ENCODE measurements at places on chromosomes 7 and 10.
A peak's percentile ranks its signal among the peaks of the same experiment; 100 is the strongest.

DNA sequence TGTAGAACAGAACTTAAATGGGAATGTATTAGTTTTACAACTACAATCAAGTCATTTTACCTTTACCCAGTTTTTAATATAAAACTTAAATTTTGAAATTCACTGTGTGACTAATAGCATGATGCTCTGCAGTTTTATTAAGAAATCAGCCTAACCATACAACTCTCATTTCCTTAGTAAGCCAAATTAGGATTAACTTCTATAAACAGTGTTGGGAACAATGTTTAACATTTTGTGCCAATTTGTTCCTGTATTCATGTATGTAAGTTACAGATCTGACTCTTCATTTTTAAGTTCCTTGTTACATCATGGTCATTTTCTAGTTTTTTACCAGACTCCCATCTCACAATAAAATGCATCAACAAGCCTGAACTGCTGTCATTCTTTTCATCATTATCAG is 209.8 kb downstream of the ZEB1 start:
- DNase-seq = no peak

GRCh38 chr7:4720225-4720624 is 38.1 kb downstream of the FOXK1 start:
- DNase-seq = no peak

GRCh38 chr7:113731571-113731970 is 187.2 kb downstream of the PPP1R3A start:
- DNase-seq = no peak

DNA sequence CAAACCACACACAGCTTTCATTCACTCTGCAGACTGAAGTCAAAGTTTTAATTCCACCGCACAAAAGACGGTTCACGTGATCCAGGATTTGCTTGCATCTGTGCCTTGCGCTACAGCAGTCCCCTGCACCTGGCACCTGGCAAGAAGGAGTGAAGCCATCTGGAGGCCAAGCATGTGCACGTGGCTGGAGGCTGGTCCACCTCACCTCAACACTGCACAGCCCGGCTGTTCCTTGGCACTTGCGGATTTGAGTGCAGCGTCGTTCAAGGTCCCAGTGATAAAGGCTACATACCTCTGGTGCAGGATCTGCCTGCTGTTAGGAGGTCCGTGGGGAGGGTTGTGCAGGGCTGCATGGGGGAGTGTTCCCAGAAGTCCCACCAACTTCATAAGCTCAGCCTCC is 248.5 kb upstream of the GRB10 start:
- DNase-seq = no peak

GRCh38 chr7:119665796-119666195 is 607.2 kb upstream of the KCND2 start:
- DNase-seq = no peak

DNA sequence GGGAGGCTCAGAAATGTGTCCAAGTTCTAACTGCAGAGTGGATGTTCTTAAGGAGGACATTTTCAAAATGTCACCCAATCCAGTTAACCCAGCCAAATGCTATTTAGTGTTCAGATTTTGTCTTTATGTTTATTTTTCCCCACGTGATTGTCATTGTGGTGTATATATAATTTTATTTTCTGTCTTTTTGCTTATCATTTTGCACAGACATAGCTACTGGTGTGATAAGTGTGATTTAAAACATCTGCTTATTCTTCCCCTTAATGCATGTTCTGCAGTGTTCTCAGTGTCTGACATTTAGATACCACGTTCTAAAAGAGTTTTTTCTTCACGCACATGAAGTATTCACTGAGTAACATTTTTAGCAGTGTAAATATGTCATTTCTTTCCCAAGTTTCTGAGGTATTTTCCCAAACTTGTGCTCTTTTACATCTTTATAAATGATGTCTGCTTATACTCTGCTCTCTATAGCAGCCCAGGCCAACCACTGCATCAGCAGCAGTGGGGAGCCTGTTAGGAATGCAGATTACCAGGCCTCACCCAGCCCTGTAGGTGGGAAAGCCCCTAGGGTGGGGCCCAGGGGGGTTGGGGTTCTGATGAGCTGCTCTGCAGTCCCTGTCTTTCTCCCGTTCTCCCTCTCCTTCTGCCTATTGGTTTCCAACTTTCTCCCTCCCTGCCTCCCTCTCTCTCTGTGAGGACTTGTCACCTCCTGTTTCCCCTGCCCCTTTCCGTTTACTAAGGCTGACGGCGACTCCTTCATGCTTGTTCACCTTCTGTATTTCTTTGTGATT is 20.8 kb downstream of the ADCY1 start:
- no peak for DNase-seq

DNA sequence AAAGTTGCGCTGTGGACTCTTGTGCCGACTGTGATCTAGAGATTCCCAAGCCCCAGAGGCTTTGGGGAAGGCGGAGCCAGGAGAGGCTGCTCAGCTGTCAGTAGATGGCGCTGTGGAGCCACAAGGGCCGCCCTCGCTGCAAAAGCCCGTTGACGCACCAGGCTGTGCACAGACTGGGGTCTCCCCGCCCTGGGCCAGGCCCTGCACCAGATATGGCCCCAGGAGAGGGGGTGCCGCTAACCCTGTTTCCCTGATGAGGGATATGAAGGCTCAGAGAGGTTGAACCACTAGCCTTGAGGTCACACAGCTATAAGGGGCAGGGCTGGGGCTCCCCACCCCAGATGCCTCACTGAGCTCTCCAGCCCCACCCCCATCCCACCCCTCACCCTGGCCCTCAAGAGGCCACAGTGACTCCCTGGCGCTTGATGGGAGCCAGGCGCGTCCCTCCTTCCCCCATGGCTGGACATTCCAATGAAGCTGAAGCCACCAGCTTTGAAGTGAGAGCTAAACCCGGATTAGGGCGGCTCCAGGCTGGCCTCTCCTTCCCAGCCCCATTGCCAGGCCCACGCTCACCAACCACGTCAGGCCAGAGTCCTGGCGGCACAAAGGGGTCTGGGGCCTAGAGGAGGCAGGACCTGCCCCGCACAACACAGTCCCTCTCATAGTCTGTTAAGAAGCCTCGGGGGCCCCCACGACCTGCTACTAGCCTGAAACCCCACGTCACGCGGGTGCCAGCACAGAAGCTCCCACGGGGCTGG is 26.4 kb downstream of the MYL10 start:
- no peak for DNase-seq

DNA sequence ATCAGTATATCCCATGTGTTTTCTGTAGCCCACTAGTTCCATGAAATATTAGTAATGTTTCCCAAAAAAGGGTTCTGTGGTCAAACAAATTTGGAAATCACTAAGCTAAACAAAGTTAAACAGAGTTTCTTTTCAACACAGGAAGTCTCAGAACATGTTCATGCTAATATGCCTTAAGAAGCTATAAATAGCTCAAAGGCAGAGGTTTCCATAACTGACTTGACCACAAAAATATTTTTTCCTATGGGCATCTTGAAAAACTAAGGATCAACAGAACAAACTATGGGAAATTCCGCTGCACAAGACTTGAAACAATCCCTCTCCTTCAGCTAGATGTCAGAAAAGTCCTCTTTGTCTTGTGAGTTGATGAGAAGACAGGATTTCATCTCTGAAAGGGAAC is 59.7 kb downstream of the SEM1 start:
- no peak for DNase-seq

DNA sequence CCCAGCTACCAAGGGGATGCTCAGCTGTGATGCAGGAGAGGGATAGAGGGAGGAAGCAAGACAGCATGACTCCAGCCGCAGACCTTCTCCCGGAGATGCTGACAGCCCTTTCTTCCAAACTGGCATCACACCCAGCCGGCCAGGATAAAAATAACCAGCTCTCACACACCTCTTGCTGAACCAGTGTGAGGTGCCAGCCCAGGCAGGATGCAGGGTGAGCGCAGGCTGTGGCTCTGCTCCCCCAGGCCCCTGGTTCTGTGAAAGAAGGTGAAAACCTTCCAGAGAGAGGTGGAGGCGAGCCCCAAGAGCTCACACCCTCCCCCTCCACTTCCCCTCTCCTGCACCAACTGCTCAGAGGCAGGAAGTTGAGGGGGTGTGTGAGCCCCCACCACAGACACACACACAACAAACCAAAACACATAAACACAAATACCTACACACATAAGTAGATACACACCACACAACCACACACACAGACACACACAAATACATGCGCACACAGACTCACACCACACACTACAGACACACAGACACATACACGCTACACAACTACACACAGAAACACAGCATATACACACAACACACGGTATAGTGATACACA is 4.0 kb downstream of the GPR15LG start:
- DNase-seq = no peak

DNA sequence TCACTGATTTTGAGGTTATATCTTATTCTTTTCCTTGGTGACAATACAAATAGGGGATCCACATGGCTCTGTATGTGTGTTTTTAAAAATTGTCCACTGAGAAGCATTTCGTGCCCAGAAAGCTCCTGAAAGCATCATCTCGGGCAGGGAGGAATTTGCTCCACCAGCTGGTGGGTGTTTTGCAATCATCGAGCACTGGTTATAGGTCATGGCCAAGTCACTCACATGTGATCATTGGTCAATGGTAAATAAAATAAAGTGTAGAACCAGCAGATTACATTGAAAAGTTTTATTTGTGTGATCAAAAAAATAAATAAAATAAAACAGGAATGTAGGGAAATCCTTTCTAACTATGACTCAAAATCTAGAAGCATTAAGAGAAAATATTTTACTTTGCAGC is 23.0 kb upstream of the SNX13 start:
- DNase-seq = no peak

DNA sequence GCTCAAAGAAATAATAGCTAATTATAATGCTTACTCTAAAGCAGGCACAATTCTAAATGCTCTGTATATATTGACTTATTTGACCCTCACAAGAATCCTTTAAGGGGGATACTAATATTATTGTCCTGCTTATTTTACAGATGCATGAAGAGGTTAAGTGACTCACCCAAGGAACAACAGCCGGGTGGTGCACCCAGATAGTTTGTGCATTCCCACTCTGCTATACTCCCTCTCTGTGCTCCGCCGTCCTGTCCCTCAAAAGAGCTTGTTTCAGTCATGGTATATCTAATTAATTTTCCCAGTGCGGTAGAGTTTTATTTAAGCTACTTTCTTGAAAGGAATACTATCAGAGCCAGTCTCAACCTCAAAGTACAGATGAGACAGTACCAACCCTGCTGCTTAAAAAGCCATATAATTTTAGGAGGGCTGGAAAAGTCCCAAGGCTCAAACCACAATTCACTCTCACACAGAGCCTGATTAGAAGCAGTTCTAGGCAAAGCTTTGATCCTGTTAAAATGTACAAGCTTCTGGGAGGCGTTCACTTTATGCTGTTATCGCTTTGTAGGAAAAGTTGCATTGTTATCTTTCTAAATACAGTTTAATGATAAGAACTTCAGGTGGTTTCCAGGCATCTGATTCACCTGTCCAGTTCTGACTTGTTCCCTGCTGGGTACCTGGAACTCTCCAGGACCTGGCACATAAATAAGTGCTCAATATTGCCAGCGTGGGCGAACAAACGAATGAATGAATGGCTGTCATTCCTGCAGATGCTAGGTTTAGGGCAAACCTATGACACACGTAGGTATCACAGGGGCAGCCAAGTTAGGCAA is 261.5 kb upstream of the KLF14 start:
- DNase-seq = no peak

GRCh38 chr10:128125944-128126764 is at the start of gene MKI67:
Gene MKI67, minus strand, starts transcription at chr10:128126423. Its CDS starts 756 bp downstream, at chr10:128125667.
- DNase-seq = peak; percentile 92

GRCh38 chr7:101017064-101017777 is 2.7 kb upstream of the MUC17 start:
- DNase-seq = no peak

DNA sequence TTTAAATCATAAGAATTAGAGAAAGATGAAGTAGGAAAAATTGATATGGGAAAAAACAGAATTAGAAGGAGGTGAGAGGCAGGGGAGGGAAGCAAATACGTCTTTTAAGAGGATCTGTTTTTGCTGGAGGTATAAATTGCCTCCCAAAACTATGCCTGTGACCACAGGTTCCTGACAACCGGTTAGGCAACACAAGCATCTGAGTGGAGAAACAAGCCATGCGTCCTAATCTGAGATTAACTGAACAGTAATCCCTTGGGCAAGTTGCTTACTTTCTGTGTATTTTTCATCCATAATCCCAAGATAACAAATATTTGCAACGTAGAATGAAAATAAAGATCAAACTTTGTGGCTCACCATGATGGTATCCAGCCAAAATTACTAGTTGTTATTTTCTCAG is 149.2 kb downstream of the C1GALT1 start:
- DNase-seq = no peak

- DNase-seq = no peak
Observed at GRCh38 chr7:31027161-31027965, 24.7 kb upstream of the ADCYAP1R1 start.

DNA sequence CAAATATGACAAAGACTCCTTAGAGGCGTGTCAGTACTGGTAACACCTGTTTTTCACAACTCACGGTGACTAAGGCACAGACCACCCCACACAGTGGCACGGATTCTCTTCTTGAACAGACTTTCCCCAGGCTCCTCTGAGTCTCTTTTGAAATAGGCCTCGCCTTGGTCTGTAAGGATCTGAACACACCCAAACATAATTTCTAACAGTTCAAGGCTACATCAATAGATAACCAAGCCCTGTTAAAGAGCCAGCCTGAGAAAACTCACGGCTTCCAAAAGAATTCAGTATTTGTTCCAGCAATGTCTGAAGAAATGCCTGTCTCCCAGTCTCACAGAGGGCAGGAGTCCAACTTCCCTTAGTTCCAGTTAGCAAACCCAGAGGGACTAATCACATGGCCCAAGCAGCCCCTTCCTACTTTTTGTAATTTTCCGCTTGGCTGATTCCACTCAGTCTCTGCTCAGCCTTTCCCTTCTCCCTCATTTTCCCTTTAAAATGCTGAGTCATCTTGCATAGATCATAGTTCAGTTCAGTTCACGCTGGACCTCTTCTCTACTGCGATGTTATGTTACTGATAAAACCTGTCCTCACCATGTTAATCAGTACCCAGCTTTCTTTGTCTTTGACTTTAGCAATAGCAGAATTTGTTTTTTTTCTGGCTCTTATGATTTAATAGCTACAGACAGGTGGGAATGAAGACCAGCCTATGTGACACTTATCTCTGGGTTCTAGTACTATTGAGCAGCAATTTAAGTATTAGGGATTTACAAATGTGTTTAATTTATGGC is 22.6 kb upstream of the AKR1C3 start:
- no peak for DNase-seq

DNA sequence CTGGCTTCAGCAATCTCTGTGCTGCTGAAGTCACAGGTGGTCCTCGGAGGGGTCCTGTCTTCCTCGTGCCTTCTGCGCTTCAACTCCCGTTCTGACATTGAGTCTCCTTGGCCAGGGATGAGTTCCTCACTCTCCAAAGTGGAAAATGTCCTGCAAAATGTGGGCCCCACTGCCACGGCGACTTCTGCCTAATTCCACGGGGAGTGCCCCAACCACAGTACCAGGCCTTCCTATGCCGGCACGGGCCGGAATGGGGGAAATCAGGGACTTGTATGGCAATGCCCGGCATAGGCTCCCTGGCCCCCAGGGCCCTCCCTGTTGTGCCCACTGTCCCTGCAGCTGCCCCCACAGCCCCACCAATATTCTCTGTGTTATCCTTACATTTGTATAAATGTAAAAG is 420.5 kb downstream of the TCERG1L start:
- DNase-seq = no peak
